ENCODE measurements at places on chromosomes 2 and 18. TPM values are rescaled to one million over a fixed set of nuclear protein-coding genes. Genes with fewer than 3 reads are reported as not detected.

Gene TMEM17
- total RNA-seq: 2.0 TPM

Gene IMP4
- 55.8 TPM for total RNA-seq

Gene ABCB11
- total RNA-seq: not detected

Gene ACADL
- total RNA-seq: 0.48 TPM

Gene GALNT13
- 0.22 TPM for total RNA-seq

Gene CD207
- total RNA-seq: not detected

Gene LCT
- not detected for total RNA-seq

Gene IL36G
- not detected for total RNA-seq

Gene GALNT14
- total RNA-seq: 1.0 TPM

Gene TNFAIP6
- total RNA-seq: 1.9 TPM

Gene DNAH7
- 0.27 TPM for total RNA-seq

Gene PDE11A
- 1.0 TPM for total RNA-seq

Gene LHCGR
- total RNA-seq: not detected
